Chondrocyte (in vitro differentiated cells): ENCODE measurements at places on chromosomes 4 and X. TPM values are rescaled to one million over a fixed set of nuclear protein-coding genes. Genes with fewer than 3 reads are reported as not detected.

- no peak for DNase-seq
Measured at GRCh38 chrX:71321731-71322130, 20.2 kb downstream of the ITGB1BP2 start.

SLIT2 gene
- total RNA-seq, result 36.6 to 41.3 TPM (median 38.5 TPM) in 3 replicates

GRCh38 chr4:54074381-54074780 lies 10.0 kb upstream of the CHIC2 start:
- DNase-seq, result no peak

FGB gene
- total RNA-seq, result 2.1 to 2.4 TPM in 2 of 3 replicates, not detected in the other

DSPP gene
- total RNA-seq, result not detected in 3 replicates

DNA sequence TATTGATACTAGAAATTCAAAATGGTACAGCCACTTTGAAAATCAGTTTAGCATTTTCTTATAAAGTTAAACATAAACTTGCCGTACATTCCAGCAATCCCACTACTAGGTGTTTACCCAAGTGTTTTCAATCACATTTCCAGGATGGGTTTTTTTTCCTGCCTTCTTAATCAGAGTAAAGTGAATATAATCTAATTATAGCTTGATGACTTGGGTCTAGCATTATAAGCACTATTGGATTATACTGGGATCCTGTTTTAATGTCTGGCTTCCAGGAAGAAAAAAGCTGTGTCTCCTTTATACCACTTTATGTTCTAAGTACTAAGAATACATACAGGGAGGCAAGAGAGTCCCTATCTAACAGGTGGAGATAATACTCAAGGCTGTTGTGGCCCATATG lies 103.3 kb upstream of the KLHL13 start:
- DNase-seq, result no peak

DNA sequence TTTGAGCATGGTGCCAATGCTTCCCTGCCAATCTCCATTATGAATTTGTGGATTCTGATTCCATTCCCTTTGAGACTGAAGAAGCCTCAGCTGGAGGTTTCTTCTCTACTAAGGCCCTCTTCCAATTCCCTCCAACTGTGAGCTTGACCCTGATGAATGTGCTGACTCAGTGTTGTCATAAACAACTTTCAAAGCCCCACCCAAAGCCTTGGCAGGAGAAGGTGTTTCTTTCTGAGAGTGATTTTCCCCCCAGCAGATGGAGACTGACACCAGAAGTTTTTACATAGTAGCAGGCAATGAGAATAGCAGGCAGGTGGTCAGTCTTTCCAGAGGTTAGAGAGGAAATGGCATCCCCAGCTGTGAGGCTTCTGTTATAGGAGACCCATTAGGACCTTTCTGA lies 53.1 kb downstream of the OCRL start:
- no peak for DNase-seq
